Stimulated activated CD4-positive, alpha-beta T cell treated with anti-CD3 and anti-CD28 coated beads, Interleukin-1b, Interleukin-23, amount 100 ng/mL, for 48 hours (primary cell): ENCODE measurements at places on chromosomes 3 and 15.

- DNase-seq = no peak
Observed at GRCh38 chr3:125212091-125212508, 448 bp downstream of the SLC12A8 start.

DNA sequence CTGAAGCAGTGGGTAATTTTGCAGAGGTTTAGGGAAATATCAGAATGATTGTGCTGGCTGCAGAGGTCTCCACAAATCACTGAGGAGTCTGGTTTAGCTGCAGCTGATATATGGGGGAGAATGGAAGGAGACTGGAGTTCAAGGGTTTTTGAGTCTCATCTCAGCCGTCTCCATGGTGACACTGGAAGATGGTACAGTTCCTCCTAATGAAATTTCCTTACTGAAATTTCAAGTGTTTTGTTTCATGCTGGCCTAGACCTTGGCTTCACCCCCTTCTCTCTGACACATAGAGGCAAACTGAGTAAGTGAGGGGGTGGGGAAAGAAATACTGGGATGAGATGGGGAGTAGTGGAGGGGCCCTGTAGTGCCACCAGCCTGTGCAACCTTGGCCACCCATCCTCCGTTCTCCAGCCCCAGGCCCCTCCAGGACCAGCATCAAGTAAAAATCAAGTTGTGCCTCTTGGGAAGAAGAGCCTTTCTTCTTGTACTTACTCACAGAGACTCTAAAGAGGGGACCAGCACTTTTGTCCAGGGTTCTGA is 17.8 kb upstream of the MORF4L1 start:
- DNase-seq = no peak

DNA sequence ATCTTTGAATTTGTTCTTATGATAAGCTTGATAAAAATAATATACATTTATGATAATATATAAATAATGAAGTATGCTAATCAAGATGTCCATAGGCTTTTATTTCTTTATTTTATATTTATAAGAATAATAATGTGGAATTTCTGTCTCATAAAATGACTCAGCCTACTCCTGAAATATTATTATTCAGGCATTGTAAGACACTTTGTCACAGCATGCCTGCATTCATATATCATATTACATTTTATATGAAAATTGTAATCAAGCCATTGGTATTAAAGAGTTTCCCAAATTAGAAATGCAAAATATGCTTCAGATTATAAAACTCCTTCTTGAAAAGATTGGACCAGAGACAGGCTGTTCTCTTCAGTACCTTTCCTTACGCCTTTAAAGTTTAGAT is 1303.7 kb upstream of the CADM2 start:
- DNase-seq = no peak

- DNase-seq = no peak
Observed at GRCh38 chr15:26126070-26126469, 262.9 kb upstream of the ATP10A start.

- no peak for DNase-seq
Observed at GRCh38 chr3:112017091-112017490, 17.4 kb upstream of the TMPRSS7 start.
